ENCODE measurements at places on chromosomes 12 and 14.

DNA sequence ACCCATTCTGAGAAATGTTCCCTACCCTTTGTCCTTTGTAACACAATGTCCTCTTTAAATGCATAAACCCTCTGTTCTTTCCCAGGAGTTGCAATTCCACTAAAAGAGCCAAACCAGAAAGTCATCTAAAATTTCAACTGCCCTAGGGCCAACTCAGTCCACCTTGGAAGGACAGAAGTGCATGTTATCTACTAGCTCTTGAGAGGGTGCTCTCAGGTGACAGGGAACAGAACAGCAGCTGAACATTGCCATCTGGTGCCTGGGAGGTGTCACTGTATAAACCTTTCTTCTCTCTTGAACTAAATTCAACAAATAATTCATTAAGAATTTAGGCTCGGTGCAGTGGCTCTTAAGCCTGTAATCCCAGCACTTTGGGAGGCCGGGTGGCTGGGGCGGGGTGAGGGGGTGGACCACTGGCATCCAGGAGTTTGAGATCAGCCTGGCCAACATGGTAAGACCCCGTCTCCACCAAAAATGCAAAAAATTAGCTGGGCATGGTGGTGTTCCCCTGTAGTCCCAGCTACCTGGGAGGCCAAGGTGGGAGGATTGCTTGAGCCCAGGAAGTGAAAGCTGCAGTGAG, 10.3 kb upstream of the FERMT2 start:
- DNase-seq, result peak; percentile 70

DNA sequence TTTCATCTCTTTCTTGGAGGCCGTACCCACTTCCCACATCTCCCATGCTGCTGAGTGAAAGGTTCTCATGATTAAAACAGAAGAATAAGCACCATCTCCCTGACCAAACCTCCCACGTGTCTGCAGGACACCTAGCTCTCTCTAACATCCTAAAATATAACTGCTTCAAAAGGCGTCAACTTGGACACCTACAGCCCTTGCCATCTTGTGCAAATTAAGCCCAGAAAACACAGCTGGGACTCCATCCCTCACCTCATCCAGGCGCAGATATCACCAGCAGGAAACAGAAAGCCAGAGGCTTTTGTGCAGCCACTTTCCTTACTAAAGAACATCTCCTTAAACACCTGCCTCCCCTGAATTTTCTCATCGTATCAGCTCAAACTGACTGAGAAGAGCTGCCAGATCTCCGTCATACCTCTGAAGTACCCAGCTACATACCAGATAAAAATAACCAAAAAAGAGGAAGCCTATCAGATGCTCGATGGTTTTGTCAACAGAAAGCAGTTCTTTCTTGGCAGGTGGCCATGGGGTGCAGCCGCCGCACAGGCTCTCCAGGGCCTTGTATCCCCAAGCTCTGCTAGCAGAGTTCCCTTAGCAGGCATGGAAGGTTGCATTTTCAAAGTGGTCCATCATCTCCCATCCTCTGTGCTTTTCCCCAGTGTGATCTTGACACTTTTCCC, 28.8 kb downstream of the MAP3K9 start:
- DNase-seq, result peak; percentile 45

GRCh38 chr14:104874110-104874531, 9.1 kb downstream of the CEP170B start:
- DNase-seq, result no peak

GRCh38 chr12:55822228-55822627, 4.4 kb downstream of the ORMDL2 start:
- no peak for DNase-seq

DNA sequence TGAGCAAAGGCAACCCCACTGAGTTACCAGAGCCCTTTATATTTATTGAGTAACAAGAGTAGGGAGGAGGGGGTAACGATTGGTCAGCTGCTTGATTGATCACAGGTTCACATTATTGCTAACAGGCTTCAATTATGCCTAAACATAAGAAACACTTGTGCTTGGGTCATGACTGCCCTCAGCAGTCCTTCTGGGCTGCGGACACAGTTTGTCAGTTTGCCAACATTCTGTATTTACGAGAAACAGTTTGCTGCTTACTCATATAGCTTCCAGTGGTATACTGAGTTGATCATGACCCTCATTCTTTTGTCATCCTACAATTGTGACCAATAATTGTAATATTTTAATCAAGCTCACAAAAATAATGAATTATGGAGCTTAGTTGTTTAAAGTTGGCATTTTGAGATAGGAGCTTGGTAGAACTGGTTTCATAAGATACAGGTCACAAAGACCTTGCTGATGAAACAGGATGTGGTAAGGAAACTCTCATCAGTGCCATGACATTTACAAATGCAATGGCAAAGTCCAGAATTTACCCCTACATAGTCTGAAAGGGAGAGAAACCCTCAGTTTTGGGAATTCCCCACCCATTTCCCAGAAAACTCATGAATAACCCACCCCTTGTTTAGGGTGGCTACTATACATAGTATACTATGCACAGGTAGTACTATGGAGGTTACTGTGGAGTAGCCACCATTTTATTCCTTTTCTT, 1421.0 kb upstream of the FLRT2 start:
- no peak for DNase-seq

- DNase-seq, result no peak
Observed at GRCh38 chr14:67643713-67644112, 24.0 kb downstream of the ARG2 start.

GRCh38 chr12:94839347-94839746, 164.2 kb downstream of the NDUFA12 start:
- no peak for DNase-seq

DNA sequence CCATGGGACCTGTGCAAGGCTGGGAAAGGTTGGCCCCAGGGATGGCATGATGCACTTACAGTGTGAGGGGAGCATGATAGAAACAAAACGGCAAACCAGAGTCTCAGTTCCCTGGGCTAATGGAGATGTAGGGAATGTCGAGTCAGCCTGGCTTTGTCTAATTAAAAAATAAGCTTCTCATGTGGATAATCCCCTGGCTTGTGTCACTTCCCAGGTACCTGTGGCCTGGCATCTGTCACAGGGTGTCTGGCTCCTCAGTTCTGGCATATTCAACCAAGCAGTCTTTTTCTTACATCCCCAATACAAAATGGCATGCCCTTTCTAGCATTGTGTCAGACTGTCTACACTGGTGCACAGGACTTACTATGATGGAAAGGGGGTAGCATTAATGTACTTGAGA, 261.4 kb downstream of the GRIN2B start:
- no peak for DNase-seq

DNA sequence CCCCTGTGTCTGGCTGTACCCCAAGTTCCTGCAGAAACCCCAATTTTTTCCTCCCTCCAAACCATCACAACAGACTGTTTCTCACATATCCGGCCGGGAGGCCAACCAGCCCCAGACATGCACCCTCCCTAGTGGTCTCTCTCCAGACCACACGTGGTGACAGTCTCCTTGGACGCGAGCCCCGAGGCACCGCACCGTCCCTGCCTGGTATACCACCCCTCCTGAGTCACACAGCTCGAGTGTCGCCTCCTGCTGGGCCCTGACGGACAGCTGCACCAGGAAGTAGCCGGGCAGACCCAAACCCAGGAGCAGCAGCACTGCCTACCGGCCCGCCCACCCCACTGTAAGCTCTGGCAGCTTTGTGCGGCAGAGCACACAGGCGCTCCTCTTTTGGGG, 97.4 kb downstream of the RFLNA start:
- DNase-seq, result no peak

GRCh38 chr12:6965026-6965661, 5.3 kb downstream of the PHB2 start:
- peak; percentile 20 for DNase-seq

- DNase-seq, result no peak
Observed at GRCh38 chr14:90697132-90697531, 119.1 kb downstream of the TTC7B start.
